ENCODE measurements at places on chromosomes 4 and X.

- no peak for DNase-seq
Measured at GRCh38 chr4:189912170-189912569, 28.5 kb upstream of the FRG1 start.

DNA sequence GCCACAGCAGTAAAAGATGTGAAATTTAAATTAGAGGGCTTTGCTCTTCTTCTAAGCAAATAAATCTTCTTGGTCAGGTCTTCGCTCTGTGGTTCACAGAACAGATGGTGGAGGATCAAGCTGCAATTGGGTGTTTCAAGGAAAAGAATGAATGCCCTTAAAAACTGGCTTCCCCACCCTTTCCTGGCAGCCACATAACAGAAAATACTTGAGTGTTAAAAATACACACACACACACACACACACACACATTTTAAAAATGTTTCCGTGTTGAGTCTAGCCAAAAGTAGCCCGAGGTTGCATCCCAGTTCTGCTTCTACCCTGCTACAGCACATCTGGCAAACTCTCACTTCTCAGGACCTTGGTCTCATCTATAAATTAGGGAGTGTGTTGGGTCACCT lies 56.7 kb upstream of the FGFBP2 start:
- no peak for DNase-seq

GRCh38 chr4:83109480-83110222 lies 4.9 kb downstream of the PLAC8 start:
- no peak for DNase-seq

DNA sequence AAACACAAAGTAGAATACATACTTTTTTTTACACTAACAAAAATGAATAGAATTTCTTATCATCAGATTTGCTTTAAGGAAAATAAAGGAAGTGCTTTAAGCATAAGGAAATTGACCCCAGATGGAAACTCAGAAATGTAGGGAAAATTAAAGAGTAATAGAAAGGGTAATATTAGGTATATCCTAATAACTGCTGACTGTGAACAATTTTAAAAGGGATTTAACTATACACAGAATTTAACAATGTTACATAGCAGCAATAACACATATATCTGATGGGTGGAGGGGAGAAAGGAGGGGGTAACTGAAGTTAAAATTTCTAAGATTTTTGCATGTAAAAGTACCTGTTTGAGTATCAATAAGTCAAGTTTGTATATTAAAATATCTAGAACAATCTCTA lies 8.6 kb downstream of the CDKL2 start:
- no peak for DNase-seq

DNA sequence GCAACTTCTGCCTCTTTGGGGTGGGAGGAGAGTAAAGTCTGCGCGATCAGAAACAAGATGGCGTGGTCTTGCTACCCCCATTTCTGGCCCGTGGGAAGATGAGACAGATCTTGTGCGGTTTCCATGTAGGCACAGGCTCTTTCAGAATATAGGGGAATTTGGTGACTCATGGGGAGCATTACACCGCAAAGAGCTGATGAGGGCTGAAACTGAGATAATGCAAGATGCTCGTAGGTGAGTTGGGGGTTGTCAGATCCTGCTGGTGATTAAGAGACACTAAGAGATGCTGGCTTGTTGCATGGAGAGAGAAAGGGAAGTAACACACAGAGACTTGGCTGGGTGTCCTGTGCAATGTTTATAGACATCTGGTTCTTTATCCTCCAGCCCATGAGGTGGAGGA lies 1.5 kb downstream of the EVC start:
- peak; percentile 86 for DNase-seq

DNA sequence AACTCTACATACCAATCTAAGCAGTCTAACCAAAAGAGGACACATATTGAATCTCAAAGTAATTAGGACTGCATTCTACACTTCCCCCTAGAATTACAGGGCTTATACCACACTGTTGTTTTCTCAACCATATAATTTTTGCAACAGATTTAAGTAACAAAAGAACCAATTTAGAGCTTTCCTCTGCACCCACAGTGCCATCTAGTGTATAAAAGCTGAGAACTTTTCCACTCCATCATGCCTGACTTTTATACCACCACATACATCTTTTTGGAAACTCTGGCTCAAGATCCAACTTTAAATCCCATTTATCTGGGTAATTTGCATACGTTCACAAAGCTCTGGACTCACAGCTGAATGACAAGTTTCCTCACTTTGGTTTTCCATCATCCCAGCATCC lies 99.5 kb downstream of the EFHC2 start:
- peak; percentile 2 for DNase-seq

GRCh38 chr4:19399001-19399400 lies 852.7 kb upstream of the SLIT2 start:
- peak; percentile 24 for DNase-seq

- no peak for DNase-seq
Measured at GRCh38 chr4:36786519-36786918, 458.0 kb upstream of the NWD2 start.

DNA sequence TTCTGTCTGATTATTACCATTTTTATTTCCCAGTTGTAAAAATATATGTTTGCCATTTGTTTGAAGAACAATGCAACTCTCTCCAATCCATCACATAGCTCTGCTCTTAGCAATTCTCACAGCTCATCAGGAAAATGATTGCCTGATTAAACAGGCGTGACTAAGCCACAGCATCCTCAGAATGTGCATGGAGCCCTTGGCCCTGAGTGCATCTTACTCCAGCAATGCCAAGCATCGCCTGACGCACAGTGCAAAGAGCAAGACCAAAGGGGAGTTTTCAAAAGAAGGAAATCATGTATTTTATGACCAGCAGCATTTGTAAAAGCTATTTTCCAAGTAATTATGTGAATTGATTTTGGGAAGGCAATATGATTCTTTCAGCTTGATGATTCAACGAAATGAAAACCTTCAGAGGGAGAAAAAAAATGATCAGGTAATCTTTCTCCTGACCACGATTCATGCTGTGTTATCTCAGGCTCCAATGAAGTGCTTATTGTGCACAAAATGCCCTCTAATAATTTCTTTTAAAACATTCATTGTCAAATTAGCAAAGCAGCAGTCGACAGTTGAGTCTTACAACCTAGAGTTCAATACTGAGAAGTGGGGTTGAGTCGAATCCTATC lies 138.0 kb upstream of the FAM9B start:
- DNase-seq, result no peak

- no peak for DNase-seq
Measured at GRCh38 chr4:85792376-85793232, 317.7 kb downstream of the ARHGAP24 start.

DNA sequence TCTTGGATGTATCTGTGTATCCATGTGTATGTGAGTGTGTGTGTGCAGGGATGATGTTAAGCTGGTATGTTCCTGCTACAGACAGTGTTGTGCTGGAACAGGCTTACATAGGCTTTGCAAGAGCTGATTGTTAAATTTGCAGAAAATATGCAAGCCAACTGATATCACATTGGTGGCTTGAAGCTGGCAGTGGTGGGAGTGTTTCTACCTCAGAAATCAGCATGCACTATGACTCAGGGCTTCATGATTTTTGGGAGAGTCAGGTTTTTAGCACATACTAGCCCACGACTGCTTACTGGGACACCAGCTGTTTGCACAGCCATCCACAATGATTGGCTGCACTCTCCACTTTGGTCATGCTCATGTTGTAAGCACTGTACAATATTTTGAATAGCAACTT lies 261.8 kb downstream of the DHX15 start:
- peak; percentile 13 for DNase-seq

GRCh38 chr4:70863099-70863790 lies 23.6 kb upstream of the GRSF1 start:
- DNase-seq, result no peak

GRCh38 chr4:7873881-7874280 lies 65.8 kb downstream of the AFAP1 start:
- no peak for DNase-seq

GRCh38 chr4:129098531-129099001 lies 2.6 kb downstream of the C4orf33 start:
- no peak for DNase-seq

- DNase-seq, result no peak
Measured at GRCh38 chr4:47567511-47567910, 82.4 kb downstream of the ATP10D start.

- DNase-seq, result no peak
Measured at GRCh38 chrX:47078129-47079043, at the start of gene RGN. Gene RGN, plus strand, starts transcription at chrX:47078443. Its CDS starts 2,702 bp downstream, at chrX:47081145.

GRCh38 chrX:39601231-39602177 lies 496.3 kb downstream of the BCOR start:
- no peak for DNase-seq

- no peak for DNase-seq
Measured at GRCh38 chrX:42869011-42869410, 91.0 kb upstream of the PPP1R2C start.

GRCh38 chrX:82764521-82764920 lies 743.6 kb upstream of the POU3F4 start:
- DNase-seq, result no peak

DNA sequence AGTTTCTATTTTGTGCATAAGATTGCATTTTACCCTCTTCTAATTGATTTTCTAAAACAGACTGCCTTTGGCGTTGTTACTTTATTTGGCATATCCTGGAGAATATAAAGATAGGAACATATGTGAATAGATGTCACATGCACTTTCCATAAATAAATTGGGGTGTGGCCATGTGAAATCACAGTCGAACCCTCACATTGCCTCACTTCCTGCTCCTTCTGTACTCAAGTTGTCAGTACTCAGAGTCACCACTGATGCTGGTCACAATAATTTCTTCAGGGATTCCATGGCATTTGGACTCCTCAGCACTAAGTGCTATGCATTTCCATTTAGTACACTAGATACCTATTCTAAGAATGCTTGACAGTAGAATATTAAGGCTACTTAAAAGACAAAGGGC lies 1.4 kb upstream of the EMCN start:
- no peak for DNase-seq

DNA sequence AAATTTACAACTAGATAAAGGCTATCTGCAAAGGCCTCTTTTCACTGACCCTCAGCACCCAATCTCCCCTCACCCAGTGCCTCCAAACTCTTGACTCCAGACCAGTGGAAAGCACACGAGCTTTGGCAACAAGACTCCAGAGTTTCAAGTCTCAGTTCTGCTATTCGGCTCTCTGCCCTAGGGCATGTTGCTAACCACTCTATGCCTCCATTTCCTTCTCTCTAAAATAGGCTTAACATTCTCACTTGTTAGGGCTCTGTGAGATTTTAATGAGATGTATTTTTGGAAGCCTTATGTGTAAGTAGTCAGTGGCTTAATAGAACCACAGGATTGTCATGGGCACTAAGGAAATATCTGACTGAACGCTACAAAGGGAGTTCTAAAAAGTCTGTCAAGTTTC lies 116.5 kb upstream of the IQCM start:
- no peak for DNase-seq

DNA sequence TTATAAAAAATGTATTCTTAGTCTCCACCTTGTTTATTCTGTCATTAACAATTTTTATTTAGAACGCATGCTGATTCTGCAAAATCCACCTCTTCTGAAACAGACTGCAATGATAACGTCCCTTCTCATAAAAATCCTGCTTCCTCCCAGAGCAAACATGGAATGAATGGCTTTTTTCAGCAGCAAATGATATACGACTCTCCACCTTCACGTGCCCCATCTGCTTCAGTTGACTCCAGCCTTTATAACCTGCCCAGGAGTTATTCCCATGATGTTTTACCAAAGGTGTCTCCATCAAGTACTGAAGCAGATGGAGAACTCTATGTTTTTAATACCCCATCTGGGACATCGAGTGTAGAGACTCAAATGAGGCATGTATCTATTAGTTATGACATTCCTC lies 75.6 kb upstream of the SMARCA5 start:
- no peak for DNase-seq

DNA sequence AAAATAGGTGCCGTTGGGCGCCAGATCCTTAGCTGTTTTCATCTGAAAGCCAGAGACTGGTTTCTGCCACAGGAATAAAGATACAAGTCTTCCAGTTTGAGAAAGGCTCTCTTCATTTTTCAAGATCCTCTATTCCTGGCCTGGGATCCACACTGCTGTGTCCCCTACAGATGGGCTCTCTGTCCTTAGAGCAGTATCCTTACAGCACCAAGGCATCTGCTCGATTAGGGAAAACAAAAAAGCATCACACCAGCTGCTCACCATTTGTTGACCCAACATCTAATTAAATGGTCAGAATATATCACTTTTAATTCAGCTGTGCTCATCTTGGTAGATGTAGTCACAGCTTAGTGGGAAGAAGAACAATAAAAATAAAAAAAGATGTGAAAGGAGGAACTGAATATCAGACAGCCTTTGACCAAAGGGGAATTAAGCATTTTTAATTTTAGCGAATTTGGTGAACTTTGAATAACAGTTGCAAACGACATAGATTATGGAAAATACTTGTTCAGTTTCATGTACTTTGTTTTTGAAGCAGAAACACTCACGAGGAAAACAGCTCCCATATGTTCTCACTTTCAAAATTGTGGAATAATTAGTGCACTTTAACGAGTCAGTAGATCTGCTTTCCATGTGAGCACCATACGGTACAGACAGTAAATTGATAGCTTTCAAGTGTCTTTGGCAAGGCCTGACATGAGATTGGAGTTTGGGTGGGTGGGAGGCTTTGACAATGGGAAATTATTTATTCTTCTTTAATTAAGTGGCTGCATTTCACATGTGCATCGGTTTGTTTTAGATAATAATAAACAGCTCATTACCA lies 148.4 kb upstream of the CLNK start:
- DNase-seq, result no peak

DNA sequence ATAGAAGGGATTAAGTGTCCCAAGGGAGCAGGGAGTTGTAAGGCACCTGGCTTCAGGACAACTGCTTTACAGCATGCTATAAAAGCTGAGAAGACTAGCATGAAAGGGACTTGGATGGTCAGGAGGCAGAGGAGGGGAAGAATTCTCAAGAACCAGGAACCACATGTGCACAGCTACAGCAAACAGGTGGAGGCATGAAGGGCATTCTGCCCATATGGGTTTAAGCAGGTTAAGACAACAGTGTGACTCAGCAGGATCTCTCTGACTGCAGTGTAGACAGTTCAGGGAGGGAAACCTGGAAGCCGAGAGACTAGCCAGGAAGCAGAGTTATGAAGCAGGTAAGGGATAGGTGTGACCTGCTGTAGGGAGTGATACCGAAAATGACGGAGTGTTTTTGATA lies 117.0 kb downstream of the DHRSX start:
- no peak for DNase-seq

DNA sequence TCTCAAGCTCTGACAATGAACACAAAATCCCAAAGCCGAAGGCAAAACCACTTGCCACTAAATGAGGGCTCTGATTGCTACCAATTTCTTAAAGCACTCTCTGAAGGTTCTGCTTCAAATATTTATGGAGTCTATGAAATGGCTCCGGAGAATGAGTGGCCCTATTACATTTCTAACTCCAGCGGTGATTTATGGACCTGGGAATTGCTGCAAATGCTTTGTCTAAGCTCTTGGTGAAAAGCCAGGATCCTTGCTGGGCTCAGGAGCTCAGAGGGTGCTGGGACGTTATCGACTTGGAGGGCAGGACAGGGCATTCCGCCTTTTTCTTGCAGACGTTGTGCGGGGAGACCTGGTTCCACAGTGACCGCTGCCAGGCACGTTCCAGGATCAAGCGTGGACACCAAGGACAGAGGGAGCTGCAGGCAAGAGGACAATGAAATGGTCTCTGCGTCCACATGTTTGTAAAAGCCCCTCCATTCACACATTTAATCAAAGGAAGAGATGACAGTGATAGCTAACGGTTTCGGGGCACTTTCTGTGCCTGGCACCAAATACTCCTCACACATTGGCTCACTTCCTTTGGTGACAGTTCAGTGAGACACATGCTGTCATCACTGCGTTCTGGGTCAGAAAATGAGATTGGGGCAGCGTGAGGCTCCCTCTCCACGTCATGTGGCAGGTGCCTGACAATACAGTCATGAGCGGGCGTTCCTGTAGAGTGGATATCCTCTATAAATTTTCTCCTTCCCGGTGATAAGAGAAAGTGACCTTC lies 58.8 kb downstream of the C4orf50 start:
- DNase-seq, result no peak

Data from HS-5 (cell line).